ENCODE measurements at places on chromosomes 5 and 9. TPM values are rescaled to one million over a fixed set of nuclear protein-coding genes. Genes with fewer than 3 reads are reported as not detected.

- peak overlapping the region; percentile 85 for H3K27ac ChIP-seq
- no peaks in the 10 kb centered on the region for H3K27me3 ChIP-seq
- peaks cover 15% of the 10 kb centered on the region for H3K4me1 ChIP-seq
- H3K4me3 ChIP-seq, result peak overlapping the region; percentile 83
- H3K36me3 ChIP-seq, result peaks cover 13% of the 10 kb centered on the region
Measured at GRCh38 chr5:97181856-97182545, 1.0 kb downstream of the RIOK2 start.

DNA sequence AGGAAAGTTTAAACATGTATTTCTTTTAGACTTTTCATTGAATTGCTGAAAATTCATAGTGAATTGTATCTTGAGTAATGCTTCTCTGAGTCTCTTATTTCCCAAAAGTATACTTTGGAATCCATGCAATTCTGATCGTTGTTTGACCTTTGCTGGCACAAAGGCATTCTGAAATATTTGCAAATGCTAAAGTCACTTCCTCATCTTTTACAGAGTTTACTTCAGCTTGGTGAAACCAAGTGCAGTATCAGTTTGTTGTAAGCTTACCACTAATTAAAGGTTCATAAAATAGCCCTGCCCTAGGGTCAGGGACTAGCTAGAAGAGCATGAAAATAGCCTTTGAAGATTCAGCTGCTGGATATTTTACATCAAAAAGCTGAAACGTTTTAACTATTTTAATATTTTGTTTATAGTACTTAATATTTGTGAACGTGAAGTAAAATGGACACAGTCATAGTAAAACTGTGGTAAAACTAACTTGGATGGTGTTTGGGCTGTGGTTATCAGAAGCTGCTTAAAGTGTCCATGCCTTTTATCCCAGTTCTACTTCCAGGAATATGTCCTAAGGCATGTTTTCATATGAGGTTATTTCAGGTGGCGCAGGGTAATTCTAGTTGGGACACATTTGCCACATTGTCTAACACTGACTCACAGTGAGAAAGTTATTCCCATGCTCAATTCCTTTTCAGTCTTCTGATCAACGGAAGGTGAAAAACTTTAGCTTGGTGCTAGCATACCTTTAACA is 45.3 kb downstream of the SLC22A5 start:
- peaks cover 44% of the 10 kb centered on the region for H3K4me1 ChIP-seq
- H3K27ac ChIP-seq, result peak overlapping the region; percentile 59
- no peaks in the 10 kb centered on the region for H3K36me3 ChIP-seq
- no peaks in the 10 kb centered on the region for H3K27me3 ChIP-seq
- H3K4me3 ChIP-seq, result no peak overlapping the region

Gene DRD1
- not detected for polyA plus RNA-seq

DNA sequence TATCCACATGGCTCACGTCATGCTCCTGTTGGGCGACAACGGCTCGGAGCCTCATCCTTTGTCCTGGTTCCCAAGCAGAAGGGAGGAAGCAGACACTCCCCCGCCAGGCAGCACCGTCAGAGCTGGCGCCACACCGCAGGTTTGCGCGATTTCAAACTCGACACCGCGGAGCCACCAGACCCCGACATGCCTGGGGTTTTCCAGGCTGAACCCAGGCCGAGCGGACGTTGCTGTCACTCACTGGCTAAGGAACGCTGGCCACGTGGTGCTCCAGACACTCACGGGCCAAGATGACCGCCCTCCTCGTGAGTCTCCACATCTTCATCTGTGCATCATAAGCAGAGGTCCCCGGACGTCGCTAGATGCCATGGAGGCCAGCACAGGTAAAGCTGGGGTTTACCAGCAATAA is 9.0 kb downstream of the TERT start:
- no peaks in the 10 kb centered on the region for H3K36me3 ChIP-seq
- H3K27ac ChIP-seq, result no peak overlapping the region
- H3K4me1 ChIP-seq, result no peaks in the 10 kb centered on the region
- H3K27me3 ChIP-seq, result no peaks in the 10 kb centered on the region
- H3K4me3 ChIP-seq, result no peak overlapping the region

Gene WDR31
- polyA plus RNA-seq, result 0.22 TPM

Gene CDX1
- not detected for polyA plus RNA-seq

- no peaks in the 10 kb centered on the region for H3K4me1 ChIP-seq
- H3K36me3 ChIP-seq, result no peaks in the 10 kb centered on the region
- DNase-seq, result no peak
- no peaks in the 10 kb centered on the region for H3K27me3 ChIP-seq
Measured at GRCh38 chr5:94345257-94345656, 273.1 kb downstream of the KIAA0825 start.

DNA sequence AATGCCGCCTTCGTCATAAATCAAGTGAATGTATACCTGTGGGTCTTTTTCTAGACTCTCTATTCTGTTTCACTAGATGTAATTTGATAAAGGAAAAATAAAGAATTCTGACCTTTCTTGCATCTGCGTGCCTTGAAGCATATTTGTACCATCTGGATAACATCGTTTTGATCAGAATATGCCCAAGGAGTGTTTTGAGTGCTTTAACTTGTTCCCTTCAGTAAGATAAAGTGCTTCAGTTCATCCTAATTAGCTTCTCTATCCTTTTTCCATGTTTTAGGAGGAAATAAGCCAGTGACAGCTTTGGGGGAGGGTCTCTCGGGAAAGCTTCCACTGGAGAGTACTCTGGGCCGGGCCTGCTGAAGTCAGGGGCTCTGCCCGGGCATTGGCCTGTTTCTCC is 113.5 kb upstream of the DAP start:
- H3K36me3 ChIP-seq, result no peaks in the 10 kb centered on the region
- H3K4me1 ChIP-seq, result no peaks in the 10 kb centered on the region
- H3K27ac ChIP-seq, result no peak overlapping the region

DNA sequence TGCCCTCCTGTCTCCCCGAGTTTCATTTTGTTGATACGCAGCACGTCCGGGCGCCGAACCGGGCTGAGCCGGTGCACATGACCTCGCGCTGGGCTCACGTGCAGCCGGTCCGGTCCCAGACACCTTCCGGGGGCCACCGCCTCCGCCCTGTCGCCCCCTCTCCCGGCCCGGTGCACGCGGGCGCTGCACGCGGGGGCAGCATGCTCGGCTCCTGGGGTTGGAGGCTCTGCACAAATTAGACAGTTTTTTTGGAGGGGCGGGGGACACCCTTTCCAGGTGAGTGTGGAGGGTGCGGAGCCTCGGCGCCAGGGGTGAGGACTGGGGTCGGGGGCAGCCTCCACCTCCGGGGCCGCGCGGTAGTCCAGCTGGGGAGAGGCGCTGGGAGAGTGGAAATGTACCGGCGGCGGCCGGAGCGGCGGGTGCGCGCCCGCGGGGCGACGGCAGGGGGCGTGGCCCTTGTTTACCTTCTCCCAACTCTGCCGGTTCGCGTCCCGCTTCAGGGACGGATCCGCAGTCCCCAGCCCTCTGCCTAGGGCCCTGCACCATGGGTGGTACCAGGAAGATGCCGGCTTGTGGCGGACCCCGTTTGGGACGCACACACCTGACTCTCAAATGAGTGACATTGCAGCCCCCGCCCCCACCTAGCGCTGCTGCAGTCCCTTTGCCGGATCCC is 1.1 kb downstream of the JADE2 start:
- H3K27ac ChIP-seq, result peak overlapping the region; percentile 38
- no peaks in the 10 kb centered on the region for H3K27me3 ChIP-seq
- H3K4me3 ChIP-seq, result peak overlapping the region; percentile 3
- DNase-seq, result peak; percentile 73
- peaks cover 20% of the 10 kb centered on the region for H3K4me1 ChIP-seq

Gene CFAP157
- polyA plus RNA-seq, result 0.03 TPM

Gene GFPT2
- polyA plus RNA-seq, result 3.2 TPM

Gene ANGPTL2
- polyA plus RNA-seq, result 15.5 TPM

DNA sequence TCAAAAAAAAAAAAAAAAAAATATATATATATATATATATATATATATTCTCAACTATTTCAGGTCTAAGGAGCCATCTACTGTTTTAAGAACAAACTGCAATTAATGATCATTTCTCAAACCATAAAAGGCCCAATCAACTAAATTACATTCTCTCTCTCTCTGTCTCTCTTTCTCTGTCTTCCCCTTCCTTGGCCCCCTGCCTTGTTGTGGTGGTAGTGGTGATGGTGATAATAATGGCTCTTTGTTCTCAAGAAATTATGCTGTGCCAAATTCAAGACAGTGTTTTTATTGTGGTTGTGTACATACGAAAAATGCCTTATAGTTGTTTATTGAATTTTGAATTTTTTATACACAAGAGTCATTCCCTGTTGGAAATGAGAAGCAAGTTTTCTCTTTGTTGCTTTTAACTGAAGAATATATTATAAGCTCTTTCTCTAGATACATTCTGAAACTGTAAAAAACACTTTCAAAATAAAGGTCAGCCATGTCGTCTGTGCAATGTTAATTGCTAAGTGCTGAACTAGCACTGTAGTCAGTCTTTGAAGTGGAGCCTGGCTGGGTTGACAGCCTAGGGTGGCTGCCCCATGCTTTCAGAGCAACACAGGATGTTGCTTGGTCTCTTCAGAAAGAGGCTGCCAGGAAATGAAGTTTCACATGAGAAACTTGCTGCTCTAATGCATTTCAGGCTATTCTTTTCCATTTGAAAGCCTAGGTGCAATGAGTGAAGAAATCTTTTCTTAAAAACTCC is 96.0 kb downstream of the HINT1 start:
- DNase-seq, result no peak
- no peak overlapping the region for H3K4me3 ChIP-seq
- no peaks in the 10 kb centered on the region for H3K27me3 ChIP-seq
- H3K36me3 ChIP-seq, result no peaks in the 10 kb centered on the region
- no peak overlapping the region for H3K27ac ChIP-seq
- H3K4me1 ChIP-seq, result no peaks in the 10 kb centered on the region
